ENCODE measurements at places on chromosomes 11 and 22.

DNA sequence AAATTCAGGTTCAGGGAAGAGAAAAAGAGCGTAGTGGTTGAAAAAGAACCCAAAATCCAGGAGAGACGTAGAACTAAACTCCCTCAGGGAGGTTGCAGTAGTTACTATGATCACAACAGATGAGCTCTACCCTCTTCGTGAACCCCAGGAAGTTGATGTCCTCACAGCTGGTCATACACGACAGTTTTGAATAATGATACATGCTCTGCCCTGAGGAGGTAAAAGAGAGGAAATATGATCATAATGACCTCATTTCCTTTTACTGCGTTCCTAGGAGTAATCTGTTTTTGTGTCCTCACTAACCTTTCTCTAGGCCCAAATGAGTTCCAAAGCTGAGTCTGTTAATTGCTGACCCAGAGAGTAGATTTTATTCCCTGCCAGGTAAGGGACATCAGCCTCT is 1.3 kb downstream of the PATE2 start:
- no peak for DNase-seq

DNA sequence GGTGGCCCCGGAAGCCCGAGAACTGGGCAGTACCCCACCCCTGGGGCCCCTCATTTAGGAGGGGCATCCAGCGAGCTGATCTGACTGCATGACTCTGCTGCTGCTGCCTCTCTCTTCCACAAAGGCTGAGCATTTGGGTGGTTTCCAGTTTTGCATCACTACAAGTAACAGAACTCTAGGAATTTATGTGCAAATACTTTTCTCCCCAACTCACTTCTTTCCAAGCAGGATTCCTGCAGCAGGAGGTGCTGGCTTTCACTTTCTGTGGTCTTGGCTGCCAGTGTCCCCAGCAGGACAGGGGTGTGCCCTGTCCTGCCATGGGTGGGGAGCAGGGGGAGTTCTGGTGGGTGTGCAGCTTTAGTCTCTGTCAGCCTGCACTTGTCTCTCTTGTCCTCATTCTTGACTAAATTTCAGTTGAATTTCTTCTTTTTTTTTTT is 21.2 kb downstream of the UPB1 start:
- no peak for DNase-seq

GRCh38 chr22:34326901-34327300 is 406.6 kb upstream of the LARGE1 start:
- DNase-seq: no peak

- DNase-seq: no peak
These were observed 457.2 kb upstream of the CADM1 start for GRCh38 chr11:115961159-115962003.
